ENCODE measurements at places on chromosomes 4 and X.

GRCh38 chrX:21747558-21747957 is 10.4 kb downstream of the SMPX start:
- no peak for DNase-seq

DNA sequence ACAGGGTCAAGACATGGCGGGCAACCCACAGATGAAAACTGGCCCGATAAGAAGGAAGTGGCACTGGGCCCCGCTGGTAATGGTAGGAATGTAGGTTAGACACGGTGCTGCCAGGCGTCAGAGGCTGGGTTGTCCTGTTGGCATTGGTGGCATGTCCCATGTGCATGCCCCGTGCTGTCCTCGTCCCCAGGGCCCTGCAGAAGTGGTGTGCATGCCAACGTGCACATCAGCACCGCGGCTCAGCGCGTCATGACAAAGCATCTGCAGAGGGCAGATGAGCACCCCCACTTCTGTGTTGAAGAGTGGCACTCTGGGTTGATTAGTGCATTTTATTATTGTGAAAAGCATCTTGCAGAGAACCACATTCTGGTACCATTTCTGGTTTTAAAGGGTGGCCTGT is 35.6 kb downstream of the NELFA start:
- DNase-seq: no peak

- peak; percentile 15 for DNase-seq
Measured at GRCh38 chr4:1092026-1092982, 21.1 kb downstream of the RNF212 start.

- no peak for DNase-seq
Measured at GRCh38 chrX:70497026-70497425, 52.4 kb downstream of the DLG3 start.

DNA sequence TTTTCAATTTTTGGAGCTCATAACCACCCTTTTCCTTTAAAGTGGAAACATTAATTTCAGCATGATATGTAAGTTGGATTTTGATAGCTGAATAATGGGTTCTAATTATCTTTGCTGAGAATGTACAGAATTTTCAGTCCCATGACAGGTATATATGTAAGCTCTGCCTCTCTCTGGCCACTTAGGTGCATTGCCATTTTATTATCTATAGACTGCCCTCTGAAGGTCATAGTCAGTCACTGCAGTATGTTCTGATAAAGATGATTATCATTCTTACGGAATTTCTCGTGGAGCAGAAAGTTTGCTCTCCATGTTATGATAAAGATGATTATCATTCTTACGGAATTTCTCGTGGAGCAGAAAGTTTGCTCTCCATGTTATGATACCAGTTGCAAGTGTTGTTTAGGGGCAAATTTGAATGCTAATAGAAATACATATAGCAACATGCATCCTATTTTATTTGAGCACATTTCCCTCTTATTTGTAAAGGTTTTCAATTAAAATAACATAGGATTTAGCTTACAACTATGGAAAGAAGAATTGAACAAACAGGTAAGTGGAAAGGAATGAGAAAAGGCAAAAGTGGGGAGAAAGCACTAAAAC is 10.4 kb downstream of the AFP start:
- peak; percentile 53 for DNase-seq

GRCh38 chr4:137536789-137537561 is 4.7 kb upstream of the PCDH18 start:
- no peak for DNase-seq

DNA sequence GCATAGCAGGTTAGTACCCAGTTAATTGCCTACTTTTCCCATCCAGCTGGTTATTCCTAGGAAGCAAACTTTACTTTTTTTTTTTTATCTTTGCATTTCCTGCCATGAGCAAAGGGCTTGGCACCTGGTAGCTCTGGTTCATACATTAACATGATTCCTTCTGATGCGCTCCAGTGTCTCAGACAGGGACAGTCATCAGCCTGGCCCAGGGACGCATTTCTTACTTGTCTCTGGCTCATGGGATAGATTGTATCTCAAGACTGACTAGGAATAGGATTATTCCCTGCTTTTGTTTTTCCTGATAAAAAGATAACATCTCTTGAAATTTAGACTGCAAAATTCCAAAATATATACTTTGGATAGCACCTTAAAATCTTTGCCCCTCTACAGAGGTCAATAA is 571.5 kb upstream of the TENM3 start:
- DNase-seq: no peak

DNA sequence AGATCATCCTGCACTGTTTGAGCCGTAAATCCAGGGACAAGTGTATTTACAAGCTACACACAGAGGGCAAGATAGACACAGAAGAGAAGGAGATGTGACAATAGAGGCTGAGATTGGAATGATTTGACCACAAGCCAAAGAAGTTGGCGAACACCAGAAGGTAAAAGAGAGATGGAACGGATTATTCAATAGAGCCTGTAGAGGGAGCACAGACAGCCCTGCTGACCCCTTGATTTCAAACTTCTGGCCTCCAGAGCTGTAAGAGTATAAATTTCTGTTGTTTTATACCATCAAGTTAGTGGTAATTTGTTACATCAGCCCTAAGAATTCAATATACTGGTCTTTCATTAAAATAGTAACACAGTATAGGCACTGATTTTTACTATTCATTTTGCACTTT is 447.8 kb downstream of the FAT4 start:
- DNase-seq: no peak

DNA sequence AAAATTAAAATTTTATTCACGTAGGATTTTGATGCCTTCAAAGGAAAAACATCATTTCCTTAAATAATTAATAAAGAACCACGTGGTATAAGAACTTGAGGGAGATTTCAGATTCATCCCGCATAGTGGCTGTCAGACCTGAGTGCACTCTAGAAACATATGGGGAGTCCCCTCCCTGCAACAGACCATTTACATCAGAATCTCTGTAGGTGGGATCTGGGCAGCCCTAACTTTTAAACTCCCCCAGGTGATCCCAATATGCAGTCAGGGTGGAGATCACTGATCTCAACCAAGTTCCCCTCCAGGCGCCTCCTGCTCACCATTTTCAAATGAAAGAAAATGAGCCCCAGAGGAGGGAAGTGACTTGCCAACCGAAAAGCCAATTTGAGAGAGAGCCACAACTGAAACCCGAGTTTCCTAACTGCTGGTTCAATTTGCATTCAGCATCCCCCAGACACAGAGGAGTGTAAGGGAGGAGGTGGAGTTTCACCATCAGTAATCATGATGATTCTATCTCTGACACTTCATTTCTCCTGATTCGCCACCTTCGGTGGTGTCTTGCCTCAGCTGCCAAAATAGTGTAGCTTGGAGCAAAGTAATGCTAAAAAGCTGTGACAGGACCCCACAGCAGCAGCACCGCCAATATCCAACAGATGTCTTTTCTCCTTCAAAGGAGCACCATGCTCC is 11.4 kb downstream of the RNF150 start:
- DNase-seq: no peak

GRCh38 chr4:79466621-79467020 is 58.6 kb upstream of the GK2 start:
- no peak for DNase-seq

DNA sequence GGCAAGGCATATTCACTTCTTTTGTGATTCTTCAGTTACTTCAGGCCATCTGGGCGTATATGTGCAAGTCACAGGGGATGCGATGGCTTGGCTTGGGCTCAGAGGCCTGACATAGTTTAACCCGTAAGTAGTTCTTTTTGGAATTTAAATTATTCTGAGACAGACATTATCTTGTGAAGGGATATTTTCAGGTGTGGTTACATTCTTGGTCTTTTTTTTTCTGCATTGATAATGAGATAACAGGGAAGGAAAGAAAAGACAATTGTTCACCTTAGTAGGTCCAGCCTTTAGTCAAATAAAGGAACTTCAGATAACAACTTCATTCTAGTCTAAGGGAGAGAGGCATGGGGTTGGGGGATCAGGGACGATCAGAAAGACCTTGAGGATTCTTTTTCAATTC is 74.8 kb downstream of the TEX13C start:
- no peak for DNase-seq

- no peak for DNase-seq
Measured at GRCh38 chr4:168588916-168589531, 92.2 kb downstream of the PALLD start.

GRCh38 chr4:177105536-177105935 is 204.1 kb upstream of the NEIL3 start:
- no peak for DNase-seq

DNA sequence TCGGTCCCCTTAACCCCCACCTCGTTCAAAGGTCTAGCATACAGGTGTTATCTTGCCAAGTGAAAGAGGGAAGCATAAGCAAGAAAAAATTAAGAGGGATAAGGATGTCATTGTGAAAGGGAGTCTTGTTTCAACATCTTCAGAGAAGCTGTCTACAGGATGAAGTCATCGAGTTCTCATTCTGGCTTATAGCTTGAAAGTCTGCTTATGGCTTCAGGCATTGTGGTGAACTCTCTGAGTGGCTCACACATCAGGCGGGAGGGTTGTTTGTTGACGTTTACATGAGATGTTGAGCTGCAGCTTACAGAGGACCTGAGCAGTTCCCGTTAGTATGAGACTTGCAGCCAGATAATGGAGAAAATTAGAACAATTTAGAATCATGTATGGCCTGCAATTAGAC is 16.6 kb downstream of the MAGEA9B start:
- DNase-seq: no peak

DNA sequence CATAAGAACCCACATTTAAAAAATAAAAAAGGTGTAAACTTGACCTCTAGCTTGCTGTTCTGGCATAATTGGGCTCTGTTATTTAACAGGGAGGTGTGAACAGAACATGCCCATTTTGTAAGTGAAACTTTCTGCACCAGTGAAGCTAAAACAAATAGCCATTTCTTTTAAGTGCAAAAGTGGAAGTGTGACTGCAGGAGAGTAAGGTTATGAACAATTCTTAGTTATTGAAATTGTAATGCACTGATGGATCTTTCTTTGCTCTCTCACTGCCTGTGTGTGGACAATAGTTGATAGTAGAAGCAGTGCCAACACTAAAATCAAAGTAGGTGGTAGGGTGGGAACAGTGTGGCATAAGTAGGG is 12.6 kb downstream of the P2RY10 start:
- DNase-seq: no peak

DNA sequence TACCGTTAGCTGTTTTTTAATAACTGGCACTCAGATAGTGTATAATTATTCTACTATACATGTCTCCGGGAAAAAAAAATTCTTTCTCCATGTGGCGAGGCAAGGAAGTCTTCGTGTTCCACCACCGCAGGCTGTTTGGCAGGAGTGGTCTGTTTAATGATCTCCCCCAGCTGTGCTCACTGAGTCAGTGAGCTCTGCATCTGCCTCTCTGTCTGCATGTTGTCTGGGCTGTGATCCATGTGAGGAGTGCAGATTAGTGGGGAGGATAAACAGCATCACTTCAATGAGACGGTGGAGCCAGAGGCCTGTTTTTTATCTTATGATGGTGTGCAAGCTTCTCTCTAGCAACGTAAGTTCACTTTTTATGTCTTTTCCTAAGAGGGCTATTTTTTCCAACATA is 69.8 kb downstream of the RPS3A start:
- peak; percentile 68 for DNase-seq

DNA sequence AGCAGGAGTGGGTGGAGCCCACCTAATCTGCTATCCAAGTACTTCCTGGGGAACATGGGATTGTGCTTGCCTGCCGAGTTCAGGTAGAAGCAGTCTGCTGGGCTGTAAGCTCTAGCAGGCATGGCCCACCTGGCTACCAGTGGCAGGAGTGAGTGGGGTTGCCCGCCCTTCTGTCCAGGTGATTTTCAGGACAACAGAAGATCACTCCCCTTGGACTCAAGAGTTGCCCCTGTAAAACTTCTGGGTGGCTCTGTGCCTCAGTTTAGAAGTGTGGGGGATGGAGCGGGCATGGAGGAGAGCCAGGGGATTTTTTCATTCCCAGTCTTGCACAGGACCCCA is 43.5 kb downstream of the NDST3 start:
- DNase-seq: no peak

- DNase-seq: no peak
Measured at GRCh38 chr4:144362366-144362765, 221.8 kb upstream of the GYPA start.

GRCh38 chrX:153353416-153353815 is 19.5 kb downstream of the ZNF275 start:
- no peak for DNase-seq

DNA sequence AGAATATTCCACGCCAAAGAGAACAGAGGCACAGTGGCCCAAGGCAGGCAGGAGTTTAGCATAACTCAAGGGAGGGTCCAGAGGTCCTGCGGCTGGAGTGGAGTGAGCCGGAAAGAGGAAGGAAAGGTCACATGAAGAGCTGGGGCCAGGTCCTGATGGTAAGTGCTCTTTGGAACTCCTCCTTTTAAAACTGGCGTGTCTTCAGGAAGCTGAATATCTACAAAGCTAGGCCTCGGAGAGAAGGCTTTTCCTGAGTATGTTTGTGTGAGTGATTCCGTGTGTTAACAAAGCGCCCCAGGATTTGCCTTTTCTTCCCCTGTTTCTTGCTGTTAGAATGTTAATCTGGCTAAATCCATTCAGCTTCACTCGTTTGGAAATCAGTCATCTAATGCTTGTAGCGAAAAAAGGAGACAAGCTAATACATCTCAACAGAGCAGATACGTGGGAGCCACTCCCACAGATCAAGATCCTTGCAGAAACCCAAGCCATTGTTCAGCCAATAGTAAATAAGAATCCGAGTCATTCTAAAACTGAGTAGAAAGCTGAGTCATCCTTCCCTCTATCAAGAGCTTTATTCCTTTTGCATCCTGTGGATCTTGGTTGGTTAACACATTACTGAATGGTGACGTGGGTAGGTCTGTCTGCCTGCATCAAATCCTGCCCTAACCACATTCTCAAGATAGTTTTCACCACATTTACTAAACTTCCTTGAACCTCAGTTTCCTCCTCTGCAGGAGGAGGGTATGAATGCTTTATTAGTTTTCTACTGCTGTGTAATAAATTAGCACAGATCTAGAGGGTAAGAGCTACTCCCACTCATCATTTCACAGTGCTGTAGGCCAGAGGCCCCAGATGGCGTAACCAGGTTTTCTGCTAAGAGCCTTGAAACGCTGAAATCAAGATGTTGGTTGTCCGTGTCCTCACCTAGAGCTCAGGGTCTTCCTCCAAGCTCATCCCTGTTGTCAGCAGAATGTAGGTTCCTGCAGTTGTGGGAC is 43.2 kb upstream of the RBM47 start:
- no peak for DNase-seq

DNA sequence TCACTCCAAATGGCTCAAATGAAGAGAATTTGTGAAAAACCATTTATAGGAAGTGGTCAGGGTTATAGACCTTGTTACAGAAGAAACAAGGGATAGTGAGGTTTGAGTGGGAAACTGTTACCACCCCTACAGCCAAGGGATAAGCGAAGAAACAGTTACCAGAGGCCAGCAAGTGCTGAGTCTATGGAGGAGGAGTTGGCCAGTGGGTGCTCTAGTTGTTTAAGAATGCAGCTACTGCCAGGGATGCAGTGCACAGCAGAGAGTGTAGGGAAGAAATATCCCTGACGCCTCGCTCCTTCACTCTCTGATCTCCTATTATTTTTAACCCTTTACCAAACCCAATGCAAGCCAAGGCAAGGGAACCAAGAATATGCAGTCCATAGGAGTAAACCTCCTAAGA is 15.2 kb upstream of the SYTL4 start:
- no peak for DNase-seq

- no peak for DNase-seq
Measured at GRCh38 chr4:89270792-89271191, 36.8 kb downstream of the GPRIN3 start.

GRCh38 chrX:45750639-45751038 is 550.0 kb upstream of the DIPK2B start:
- DNase-seq: no peak
